ENCODE measurements at places on chromosomes 6 and 20. TPM values are rescaled to one million over a fixed set of nuclear protein-coding genes. Genes with fewer than 3 reads are reported as not detected.

GRCh38 chr20:48463916-48464315 lies 363.9 kb downstream of the PREX1 start:
- DNase-seq = peak; percentile 34

DNA sequence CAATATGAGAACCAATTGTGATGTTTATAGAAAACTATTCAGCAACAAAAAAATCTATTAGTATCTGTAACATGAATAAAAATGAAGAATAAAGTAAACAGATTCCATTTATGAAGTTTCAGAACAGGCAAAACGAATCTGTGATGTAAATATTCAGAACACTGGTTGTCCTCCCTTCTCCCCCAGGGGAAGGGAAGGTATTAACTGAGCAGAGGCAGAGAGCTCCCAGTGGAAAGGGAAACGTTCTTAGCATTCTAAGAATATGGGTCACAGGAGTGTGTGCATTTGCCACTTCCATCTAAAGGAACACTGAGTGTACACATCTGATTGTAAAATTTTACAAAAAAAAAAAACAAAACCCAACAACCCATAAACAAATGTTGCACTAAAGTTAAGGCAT lies 23.1 kb downstream of the SPAG4 start:
- DNase-seq = no peak

DNA sequence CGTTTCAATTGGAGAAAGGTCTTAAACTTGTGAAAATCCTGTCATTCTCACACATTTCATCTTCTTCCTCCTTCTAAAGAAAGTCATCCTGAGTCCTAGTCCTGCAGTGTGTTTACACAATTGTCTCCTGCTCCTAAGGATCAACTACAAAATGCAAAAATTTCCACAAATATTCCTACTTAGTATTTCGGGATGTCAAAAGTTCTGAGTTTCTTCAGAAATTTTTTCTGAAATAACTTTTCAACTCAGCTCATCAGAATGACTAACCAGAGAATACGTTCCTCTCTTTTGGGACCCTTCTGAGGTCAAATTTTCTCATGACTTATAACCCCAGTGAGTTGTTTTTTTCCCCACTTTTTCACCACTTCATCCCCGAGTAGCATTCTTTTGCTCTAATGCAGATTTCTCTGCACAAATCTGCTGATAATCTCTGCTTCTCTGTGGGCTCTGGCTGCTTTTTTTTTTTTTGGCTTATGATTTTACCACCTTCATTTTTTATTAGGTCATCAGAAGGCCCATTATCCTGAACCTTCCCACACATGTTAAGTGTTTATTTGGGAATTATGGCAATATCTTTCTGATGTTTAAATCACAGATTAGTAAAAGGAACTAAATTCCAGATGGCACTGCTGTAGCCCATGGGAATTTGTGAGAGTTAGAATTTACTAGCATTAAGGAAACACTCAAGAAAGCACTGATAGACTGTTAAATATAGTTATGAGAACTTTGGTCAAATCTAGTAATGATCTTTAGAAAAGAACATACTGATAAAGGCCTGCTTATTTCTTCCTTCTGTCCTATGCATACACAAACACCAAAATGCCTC lies 41.4 kb downstream of the MAP3K5 start:
- DNase-seq = peak; percentile 10

DNA sequence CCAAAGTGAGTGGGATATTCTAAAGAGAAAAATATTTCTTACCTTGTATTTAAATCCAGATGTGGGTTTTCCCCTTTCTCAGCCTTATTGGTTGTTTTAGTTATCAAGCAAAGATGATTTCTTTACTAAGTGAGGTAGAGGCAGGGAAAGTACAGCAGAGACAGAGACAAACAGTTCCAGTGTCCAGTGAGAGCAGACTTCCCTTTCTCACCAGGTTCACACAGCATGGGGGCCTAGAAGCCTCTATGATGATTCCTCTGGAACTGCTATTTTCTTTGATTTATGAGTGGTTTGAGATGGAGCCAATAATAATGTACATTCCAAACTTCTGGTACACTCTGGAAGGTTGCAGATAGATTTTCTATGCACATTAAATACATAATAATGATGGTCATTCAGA lies 234.0 kb upstream of the MARCKS start:
- DNase-seq = peak; percentile 46

- DNase-seq = no peak
Measured at GRCh38 chr20:45408646-45409213, 641 bp downstream of the DBNDD2 start.

DNA sequence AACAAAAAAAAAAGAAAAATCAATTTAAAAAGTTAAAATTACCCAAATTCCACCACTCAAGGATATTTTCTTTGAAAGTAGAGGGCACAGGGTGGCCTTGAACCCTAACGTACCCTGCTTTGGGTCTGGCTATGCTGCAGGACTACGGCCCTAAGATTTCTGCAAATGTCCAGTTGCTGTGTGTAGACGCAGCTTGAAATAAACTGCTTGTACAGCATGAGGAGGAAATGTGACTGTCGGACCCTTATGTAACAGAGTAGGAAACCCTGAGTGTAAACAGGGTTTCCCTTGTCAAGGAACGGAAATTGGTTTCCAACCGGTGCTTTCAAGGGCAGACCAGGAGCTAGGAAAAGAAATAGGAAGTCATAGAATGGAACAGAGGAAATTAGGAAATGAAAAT lies 60.7 kb upstream of the SHLD1 start:
- DNase-seq = no peak

Gene PSMB9
- total RNA-seq = 11.5 TPM

DNA sequence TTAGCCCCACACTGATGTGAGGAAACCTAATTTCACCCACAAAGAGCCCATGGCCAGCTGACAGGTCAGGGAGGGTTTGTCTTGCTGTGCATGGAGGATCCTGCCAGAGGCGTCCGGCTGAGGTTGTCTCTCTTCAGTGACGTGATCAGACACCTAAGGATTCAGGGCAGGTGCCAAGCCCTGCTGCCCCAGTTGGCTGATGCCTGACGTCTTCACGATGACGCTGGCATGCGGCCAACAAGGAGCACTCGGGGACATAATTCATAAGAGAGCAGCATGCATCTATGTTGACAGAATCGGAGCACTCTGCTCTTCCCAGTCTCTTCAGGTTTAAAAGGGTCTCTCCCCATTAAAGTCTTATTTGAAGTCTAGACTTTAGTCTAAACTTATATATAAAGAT lies 47.8 kb downstream of the PSMB1 start:
- DNase-seq = no peak

Gene SSTR4
- not detected for total RNA-seq

GRCh38 chr6:158868890-158869825 lies 50.0 kb upstream of the EZR start:
- DNase-seq = peak; percentile 54

DNA sequence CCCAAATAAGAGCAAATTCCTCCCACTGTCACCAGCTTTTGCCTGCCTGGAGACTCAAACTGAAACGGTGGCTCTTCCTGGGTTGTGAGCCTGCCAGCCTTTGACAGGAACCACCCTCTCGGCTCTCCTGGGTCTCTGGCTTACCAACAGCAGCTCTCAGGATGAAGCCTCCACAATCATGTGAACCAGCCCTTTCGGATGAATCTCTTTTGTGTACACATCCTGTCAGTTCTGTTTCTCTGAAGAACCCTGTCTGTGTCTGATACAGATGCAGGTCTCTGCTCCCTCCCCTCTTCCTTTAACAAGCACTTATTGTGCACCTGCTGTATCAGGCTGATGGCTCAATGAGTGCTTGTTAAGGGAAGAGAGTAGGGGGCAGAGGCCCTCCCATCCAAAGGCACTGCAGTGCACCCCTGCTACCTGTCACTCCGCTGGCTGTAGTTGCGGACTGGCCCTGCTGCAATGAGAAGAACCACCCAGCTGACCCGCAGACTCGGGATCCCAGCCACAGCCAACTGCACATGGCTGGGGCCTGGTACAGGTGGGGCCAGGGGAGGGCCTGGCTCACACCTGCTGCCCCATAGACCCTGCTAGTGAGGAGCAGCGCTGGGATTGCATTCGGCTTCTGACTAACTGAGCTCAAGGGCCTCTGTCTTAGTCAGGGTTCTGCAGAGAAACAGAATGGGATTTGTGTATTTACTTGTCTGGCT lies 120.1 kb upstream of the PMEPA1 start:
- no peak for DNase-seq

- peak; percentile 24 for DNase-seq
Measured at GRCh38 chr6:116059713-116060571, 749 bp downstream of the FRK start.

GRCh38 chr20:59002874-59003399 lies 4.1 kb downstream of the CTSZ start:
- DNase-seq = no peak

Gene EPPIN
- total RNA-seq = not detected

DNA sequence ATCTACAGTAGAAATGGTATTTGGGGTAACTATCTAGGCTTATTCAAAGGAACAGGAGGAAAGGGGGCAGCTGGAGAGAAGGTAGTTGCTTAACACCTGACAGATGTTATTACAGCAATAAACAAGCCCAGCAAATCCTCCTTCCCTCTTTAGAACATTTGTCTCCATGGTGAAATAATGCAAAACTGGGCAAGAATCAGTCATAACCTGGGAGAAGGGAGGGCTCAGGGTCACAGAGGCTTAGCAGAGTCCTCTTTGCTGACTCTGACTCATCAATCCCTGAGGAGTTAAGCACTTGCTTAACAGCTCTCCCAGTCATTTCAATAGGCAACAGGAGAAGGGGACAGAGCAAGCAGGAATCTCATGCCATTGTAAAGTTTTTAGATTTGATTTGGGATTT lies 230.3 kb downstream of the IBTK start:
- DNase-seq = peak; percentile 85

- DNase-seq = no peak
Measured at GRCh38 chr6:158543606-158544185, 16.2 kb upstream of the TMEM181 start.

DNA sequence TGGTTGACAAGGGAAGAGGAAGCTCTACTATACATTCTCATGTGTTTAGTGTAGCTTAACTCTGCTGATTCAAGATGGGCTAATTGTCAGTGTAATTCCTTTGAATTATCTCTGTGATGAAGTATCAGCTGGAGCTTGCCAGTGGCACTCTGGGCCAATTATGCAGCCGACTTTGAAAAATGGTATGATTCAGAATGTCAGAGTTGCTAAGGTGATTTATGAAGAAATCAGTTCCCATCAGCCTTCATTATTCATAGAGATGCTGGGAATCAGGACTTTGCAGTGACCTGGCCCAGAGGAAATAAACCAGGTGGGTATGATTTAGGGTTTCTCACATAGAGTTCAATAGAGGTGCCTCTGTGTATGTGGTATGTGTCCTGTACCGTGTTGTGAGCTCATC lies 33.4 kb downstream of the KCNS1 start:
- no peak for DNase-seq

GRCh38 chr6:1513215-1513780 lies 96.4 kb upstream of the FOXC1 start:
- DNase-seq = no peak

Gene CTCFL
- not detected for total RNA-seq

Gene CST4
- total RNA-seq = not detected

GRCh38 chr20:61807471-61808160 lies 258.1 kb downstream of the TAF4 start:
- DNase-seq = no peak

GRCh38 chr6:168223150-168223549 lies 96.4 kb downstream of the DACT2 start:
- DNase-seq = no peak

DNA sequence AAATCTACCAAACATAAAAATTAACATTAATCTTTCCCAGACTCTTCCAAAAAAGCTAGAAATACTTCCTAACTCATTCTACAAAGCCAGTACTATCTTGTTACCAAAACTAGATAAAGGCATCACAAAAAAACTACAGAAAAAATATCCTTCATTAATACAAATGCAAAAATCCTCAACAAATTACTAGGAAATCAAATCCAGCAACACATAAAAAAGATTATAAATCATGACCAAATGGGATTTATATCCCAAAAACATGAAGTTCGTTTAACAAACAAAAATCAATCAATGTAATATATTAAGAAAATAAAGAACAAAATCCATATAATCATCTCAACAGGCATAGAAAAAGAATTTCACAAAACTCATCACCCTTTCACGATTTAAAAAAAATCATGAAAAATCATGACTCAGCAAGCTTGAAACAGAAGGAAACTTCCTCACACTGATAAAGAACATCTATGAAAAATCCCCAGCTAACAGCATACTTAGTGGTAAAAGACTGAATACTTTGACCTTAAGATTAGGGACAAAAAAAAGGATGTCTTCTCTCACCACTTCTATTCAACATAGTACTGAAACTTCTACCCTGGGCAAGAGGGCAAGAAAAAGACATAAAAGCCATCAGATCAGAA lies 43.2 kb downstream of the RANBP9 start:
- DNase-seq = peak; percentile 38

Gene POPDC3
- 33.7 TPM for total RNA-seq

- peak; percentile 22 for DNase-seq
Measured at GRCh38 chr20:54362283-54362682, 113.1 kb upstream of the DOK5 start.

GRCh38 chr6:1839361-1839760 lies 229.6 kb downstream of the FOXC1 start:
- DNase-seq = no peak

DNA sequence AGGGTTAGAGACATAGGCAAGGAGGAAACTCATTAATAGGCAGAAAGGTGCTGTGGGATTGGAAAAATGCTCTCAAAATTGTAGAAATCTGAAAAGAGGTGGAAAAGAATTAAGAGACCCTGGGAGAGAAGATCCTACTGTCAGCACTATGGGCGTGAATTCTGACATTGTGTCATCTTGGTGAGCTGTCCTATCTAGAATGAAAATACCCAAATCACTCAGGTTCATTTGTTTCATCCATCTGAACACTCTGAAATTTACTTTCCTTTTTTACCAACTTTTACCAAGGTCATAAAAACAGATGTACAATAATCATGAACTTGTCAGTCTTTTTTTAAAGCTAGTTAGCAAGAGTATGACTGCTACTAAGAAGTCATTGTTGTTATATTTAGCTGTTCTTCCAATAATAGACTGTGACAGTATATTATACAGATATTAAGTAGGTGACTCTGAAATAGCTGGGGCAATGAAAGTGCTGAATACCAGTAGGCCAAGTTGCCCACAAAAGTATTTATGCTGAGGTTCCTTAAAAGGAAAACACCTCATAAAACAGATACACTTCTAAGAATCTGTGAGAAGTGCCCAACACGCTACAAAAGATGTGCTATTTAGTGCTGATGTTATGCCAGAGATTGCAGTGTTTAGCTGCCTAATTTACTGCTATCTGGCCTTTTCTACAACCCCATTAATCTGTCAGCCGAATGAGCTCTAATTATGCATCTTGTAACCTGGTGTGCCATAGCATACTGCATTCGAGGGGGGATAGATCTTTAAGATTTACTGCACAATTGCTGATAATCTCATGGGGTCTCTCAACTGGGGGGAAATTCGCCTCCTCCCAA lies 217.5 kb upstream of the SUPT3H start:
- no peak for DNase-seq

GRCh38 chr20:38892091-38892981 lies 33.9 kb upstream of the FAM83D start:
- DNase-seq = no peak

- DNase-seq = peak; percentile 25
Measured at GRCh38 chr6:106488494-106489370, 128.2 kb downstream of the CRYBG1 start.

Gene SCRT2
- not detected for total RNA-seq

GRCh38 chr6:39378960-39379425 lies 56.5 kb upstream of the KCNK16 start:
- DNase-seq = no peak

GRCh38 chr20:24469116-24469893 lies at the start of gene SYNDIG1:
SYNDIG1 (plus strand) TSS chr20:24469629; CDS start chr20:24543098, 73,469 bp downstream.
- peak; percentile 24 for DNase-seq

Gene PACSIN1
- not detected for total RNA-seq

Gene APOM
- total RNA-seq = not detected

GRCh38 chr20:2692036-2692885 lies at the start of gene EBF4:
EBF4 (plus strand) TSS chr20:2692780; CDS start chr20:2693646, 866 bp downstream.
- peak; percentile 6 for DNase-seq

GRCh38 chr6:56474532-56474931 lies 168.2 kb downstream of the DST start:
- no peak for DNase-seq
